ENCODE measurements at places on chromosomes 4 and X.

DNA sequence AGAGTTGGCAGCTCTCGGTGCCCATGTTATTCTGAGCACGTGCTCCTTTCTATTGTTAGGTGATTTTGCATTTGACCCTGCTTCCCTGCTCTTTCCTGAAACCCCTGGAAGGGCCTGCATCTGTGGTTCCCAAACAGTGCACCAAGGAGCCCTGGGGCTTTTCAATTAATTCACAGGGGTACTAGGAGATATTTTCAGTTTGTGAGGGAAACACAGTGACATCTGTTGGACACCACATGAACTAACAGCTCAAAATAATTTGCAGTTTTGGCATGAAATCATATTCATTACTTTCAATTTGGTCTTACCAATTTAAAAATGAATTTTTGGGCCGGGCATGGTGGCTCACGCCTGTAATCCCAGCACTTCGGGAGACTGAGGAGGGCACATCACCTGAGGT is 156.6 kb downstream of the GATB start:
- no peak for DNase-seq

DNA sequence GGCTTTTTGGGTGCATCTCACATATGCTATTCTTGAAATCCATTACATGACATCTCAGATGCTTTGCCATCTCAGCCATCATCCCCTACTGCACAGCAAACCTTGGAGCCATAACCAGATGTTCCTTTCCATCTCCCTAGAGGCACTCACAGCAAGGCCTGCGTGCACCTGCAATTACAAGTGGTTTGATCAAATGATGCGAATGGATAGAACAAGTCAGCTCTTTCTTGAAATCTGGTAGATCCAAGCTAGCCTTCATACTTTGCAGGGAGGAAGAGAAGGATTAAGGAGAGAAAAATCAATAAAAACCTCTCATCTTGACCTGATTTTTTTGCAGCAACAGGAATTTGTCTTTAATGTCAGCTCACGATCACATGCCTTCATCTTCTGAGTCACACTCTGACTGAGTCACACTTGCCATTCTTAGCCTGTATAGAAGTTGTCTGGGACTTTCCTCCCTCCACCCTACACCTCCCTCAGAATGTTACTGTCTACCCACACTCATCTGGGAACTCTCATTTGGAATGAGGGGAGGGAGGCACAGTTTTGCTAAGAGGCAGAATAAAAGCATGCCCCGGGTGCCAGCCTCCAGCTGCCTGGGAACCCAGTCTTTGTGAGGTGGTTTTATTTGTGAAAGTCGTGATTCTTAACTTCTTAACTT is 11.9 kb upstream of the TRIML1 start:
- DNase-seq: no peak

DNA sequence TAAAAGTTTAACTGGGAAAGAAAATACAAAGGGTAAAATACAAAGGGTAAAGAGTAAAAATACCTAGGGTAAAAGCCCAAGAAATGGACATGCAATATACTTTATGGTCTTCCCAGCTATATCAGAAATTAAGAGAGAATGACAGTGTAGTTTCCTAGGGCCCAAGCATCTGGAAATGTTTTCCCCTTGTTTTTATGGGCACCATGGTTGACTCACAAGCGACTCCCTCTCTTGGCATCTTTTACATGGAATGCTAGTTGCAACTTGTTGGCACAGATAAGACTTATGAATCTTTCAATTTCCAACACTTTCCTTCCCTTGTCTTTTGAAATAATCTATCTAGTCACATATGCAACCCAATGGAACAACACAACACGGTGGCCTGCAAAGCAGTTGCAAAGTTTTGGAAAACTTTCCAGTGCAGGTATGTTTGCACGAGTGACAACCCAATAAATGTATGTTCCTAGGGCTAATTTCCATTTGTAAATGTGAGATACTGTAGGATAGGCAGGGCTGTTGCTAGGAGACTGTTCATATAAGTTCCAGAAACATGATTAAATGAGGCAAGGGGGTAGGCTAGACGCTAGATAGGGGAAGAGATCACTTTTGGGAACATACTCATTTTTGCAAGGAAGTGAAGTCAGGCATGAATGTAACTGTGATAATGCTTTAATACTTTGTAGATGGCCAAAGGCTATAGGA is 36.4 kb upstream of the CWH43 start:
- DNase-seq: no peak

- peak; percentile 0 for DNase-seq
Measured at GRCh38 chrX:69616457-69617203, 717 bp downstream of the EDA start.

- DNase-seq: no peak
Measured at GRCh38 chrX:122094611-122095010, 1047.2 kb downstream of the GLUD2 start.

- no peak for DNase-seq
Measured at GRCh38 chr4:29734343-29735213, 985.6 kb upstream of the PCDH7 start.

DNA sequence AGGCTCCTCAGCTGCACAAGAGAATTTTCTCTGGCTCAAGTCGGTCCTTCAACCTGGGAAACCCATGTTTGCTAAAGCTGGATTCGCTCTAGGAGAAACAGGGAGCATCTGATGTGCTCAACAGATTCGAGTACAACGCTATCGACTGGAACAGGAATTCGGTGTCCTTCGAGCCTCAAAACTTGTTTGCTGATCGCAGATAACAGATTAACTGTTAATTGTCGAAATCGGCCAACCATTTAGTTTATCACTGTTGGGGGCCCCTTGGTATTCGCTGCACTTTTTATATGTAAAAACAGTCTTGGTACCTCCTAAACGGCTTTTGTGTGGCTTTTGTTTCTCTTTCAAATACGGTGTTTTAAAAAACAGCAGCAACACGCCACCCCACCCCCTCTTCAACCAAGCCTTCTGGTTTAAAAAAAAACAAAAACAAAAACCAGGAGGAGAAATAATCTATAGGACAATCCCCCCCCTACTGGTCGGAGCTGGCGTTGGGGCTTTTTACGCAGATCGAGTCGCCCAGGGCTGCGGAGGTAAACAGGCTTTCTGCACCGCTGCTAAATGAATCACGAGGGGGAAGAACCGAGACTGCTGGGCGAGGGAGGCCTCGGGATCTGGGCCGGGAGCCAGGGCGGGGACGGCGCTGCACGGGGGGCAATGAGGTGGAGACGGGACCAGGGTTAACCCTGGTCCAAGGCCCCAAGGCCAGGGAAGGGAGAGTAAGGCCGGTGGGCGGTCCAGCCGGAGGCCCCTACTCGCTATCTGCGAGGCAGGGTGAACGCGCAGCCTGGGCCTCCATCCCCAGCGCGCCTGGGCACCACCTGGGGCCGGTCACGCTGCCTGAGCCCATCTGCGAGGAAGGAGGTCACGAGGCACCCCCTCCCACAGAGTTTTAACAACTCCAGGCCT is 71.7 kb upstream of the BCOR start:
- peak; percentile 69 for DNase-seq

DNA sequence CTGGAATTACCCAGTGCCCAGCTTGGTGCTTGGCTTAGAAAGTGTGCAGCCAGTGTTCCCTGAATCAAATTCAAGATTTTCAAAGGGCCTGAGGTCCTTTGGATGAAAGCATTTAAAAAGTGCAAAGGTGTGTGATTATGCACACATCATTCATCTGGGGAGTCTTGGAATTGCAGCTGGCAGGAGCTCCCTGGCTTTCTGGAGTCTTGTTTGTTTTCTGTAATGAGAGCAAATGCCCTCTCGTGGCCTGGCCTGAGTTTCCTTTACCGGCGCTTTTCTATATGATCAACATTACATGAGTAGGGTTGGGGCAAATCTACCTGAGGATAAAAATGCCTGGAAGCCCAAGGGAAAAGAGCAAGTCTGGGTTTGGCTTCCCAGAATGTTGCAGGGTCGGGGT is 24.6 kb upstream of the SORCS2 start:
- no peak for DNase-seq

GRCh38 chr4:124157396-124158083 is 555.0 kb downstream of the ANKRD50 start:
- no peak for DNase-seq

- DNase-seq: no peak
Measured at GRCh38 chrX:64394059-64394873, 986 bp downstream of the MTMR8 start.

GRCh38 chr4:101774807-101775206 is 15.7 kb upstream of the BANK1 start:
- DNase-seq: no peak

- DNase-seq: no peak
Measured at GRCh38 chr4:167715176-167715575, 377.2 kb upstream of the ANXA10 start.

- DNase-seq: no peak
Measured at GRCh38 chrX:97399400-97399799, 515.7 kb downstream of the RPA4 start.

- no peak for DNase-seq
Measured at GRCh38 chr4:66688674-66689073, 856.6 kb downstream of the CENPC start.

GRCh38 chr4:175308236-175308635 is 390.1 kb downstream of the ADAM29 start:
- DNase-seq: no peak

DNA sequence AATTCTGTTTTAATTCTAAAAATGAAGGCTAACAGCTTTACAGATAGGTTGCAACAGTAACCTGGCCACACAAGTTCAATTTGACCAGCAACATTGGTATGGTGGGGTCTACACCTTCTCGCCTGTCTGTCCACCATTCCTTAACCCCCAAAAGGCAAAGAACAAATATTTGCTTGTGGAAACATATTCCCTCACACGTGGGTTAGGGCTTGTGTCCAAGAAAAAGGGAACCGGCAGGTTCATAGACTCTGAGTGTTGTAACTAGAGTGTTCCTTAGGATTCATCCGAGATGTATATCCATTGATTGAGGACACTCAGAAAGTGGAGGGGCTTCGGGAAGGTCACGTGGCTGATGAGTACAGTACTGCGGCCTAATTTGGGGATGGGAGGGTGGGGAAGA is 54.1 kb downstream of the C4orf51 start:
- DNase-seq: no peak

DNA sequence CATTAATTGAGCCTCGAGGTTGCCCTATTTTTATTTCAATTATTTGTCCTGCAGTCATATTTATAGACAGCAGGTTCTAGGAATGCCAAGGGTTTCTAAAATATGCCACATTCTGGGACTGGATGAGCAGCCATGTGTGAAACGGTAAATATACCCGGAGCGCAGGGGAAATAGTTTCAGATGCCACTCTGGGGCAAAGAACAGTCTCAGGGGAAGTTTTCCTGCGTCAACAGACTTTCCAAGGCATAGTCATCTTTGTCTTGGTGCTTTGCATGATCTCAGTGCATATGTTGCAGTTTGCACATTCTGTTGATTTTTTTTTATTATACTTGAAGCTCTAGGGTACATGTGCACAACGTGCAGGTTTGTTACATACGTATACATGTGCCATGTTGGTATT is 71.0 kb downstream of the GPAT3 start:
- no peak for DNase-seq

GRCh38 chrX:85244450-85245211 is 840 bp downstream of the ZNF711 start:
- no peak for DNase-seq

- no peak for DNase-seq
Measured at GRCh38 chr4:122104184-122104583, 47.9 kb upstream of the BLTP1 start.

- no peak for DNase-seq
Measured at GRCh38 chr4:82284475-82284857, 89.3 kb downstream of the HNRNPD start.

- no peak for DNase-seq
Measured at GRCh38 chr4:94126669-94127068, 81.0 kb upstream of the SMARCAD1 start.

All from activated T-cell treated with anti-CD3 and anti-CD28 coated beads for 4 hours (primary cell).